ENCODE measurements at places on chromosomes 7 and 10. TPM values are rescaled to one million over a fixed set of nuclear protein-coding genes. Genes with fewer than 3 reads are reported as not detected.

ANKRD2 gene
- 204 TPM for total RNA-seq

GRCh38 chr7:36037121-36037662 lies 115.9 kb upstream of the EEPD1 start:
- no peaks in the 10 kb centered on the region for H3K27me3 ChIP-seq
- H3K36me3 ChIP-seq = no peaks in the 10 kb centered on the region
- peak; percentile 83 for DNase-seq

PTF1A gene
- not detected for total RNA-seq

DNA sequence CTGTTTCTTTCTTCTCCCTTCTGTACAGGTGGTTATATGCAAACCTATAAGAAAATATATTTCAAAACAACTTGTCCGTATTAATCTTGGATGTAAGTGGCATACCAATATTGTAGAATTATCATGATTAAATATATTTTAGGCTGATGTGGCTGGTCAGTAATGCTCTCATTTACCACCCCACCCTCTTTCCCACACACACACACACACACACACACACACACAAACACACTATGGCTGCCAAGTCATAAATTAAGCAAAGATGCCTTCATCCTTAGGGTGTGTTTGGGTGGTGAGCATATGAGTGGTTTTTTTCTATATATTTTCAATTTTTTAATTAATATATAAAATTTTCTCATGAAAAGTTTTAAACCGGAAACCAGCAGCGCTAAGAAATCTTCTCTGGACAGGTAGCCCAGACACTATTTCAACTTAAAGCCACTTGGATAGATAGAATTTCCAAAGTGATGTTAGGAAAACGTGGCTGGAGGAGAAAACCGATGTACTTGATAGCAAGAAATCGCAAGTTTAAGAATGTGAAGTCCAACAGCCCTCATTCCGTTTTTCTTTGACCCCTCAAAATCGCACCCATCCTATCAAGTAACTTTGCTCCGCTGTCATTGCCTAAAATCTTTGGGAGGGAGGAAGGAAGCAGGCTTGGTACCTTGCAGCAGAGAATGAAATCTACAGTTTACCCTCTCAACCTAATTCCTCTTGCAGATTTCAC lies 171.7 kb downstream of the FAM107B start:
- no peaks in the 10 kb centered on the region for H3K27me3 ChIP-seq
- DNase-seq = no peak
- H3K36me3 ChIP-seq = no peaks in the 10 kb centered on the region

DNA sequence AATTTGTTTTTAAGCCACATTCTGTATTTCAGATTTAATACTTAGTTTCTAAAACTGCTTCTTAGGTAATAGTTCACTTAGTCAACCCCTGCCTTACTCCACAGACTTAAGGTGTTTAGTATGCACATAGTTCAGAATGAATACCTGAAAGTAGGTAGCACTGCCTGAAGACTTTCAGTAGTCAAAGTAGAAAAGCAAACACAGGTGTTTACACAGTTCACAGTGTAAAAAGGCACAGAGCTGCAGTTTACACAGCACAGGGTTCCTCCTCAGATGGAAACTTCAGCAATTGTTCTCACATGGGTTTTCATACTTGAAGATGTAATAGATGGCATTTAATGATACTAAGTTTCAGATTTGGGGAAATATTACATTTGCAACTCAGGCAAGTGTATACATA lies 3.1 kb upstream of the PKD1L1 start:
- H3K4me3 ChIP-seq = no peak overlapping the region
- H3K36me3 ChIP-seq = peaks cover 21% of the 10 kb centered on the region
- no peak overlapping the region for H3K27ac ChIP-seq
- H3K27me3 ChIP-seq = no peaks in the 10 kb centered on the region
- no peak for DNase-seq
- no peaks in the 10 kb centered on the region for H3K4me1 ChIP-seq

DNA sequence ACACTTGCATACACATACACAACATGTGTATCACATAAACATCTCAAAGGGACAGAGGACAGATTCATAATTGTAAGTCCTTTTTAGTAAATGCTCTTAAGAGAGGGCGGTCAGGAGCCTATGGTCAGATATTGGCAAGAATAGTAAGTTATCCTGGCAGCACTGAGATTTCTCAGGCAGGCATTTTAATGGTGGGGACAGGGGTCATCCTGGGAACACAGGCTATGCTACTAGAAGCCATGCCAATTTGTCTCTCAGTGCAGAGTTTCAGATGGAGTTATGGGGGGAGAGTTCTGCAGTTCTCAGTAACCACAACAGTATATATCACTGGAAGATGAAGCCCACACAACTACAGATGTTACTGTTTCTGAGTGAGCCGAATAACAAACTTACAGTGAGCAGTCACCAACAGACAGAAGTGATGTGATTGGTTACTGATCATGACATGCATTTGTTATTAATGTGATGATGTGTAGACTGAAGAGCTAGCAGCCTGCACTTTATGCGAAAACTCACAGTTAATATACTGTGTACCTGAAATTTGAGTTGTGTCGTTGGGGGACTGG lies 16.4 kb downstream of the ZNF487 start:
- H3K4me1 ChIP-seq = peaks cover 10% of the 10 kb centered on the region
- DNase-seq = no peak
- H3K4me3 ChIP-seq = no peak overlapping the region
- H3K36me3 ChIP-seq = no peaks in the 10 kb centered on the region
- no peaks in the 10 kb centered on the region for H3K27me3 ChIP-seq
- H3K27ac ChIP-seq = no peak overlapping the region

GRCh38 chr7:157278791-157279724 lies 57.7 kb upstream of the DNAJB6 start:
- peak overlapping the region; percentile 57 for H3K4me3 ChIP-seq
- peak; percentile 67 for DNase-seq
- H3K36me3 ChIP-seq = no peaks in the 10 kb centered on the region
- no peaks in the 10 kb centered on the region for H3K4me1 ChIP-seq
- peak overlapping the region; percentile 29 for H3K27ac ChIP-seq
- no peaks in the 10 kb centered on the region for H3K27me3 ChIP-seq

GATA3 gene
- 0.52 TPM for total RNA-seq

PITX3 gene
- 0.28 TPM for total RNA-seq

GPNMB gene
- total RNA-seq = 137 TPM

ANKRD22 gene
- not detected for total RNA-seq

TSPAN15 gene
- 7.7 TPM for total RNA-seq

EPO gene
- total RNA-seq = not detected

DNA sequence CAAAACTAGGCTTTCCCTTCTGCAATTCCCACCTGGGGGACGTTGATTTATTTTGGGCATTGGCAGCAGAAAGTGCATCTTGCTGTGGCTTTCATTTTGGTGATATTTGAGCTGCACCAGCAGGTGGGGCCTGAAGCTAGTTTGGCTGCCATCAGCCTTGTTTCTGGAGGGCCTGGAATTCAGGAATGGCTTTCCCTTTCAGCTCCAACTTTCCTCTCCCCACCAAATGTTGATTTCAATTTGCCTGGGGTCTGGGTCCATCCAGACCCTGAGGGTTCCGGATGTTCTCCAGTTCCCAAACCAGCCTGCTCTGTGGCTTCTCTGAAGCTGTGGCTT lies 640.4 kb downstream of the TYW1 start:
- H3K27ac ChIP-seq = no peak overlapping the region
- no peaks in the 10 kb centered on the region for H3K36me3 ChIP-seq
- H3K4me1 ChIP-seq = no peaks in the 10 kb centered on the region

GRCh38 chr10:3249307-3249889 lies 76.8 kb upstream of the PITRM1 start:
- no peak overlapping the region for H3K4me3 ChIP-seq
- H3K27ac ChIP-seq = peak overlapping the region; percentile 66
- no peaks in the 10 kb centered on the region for H3K36me3 ChIP-seq
- no peaks in the 10 kb centered on the region for H3K27me3 ChIP-seq
- no peaks in the 10 kb centered on the region for H3K4me1 ChIP-seq
- no peak for DNase-seq

- DNase-seq = no peak
- H3K27ac ChIP-seq = no peak overlapping the region
- H3K27me3 ChIP-seq = no peaks in the 10 kb centered on the region
- no peaks in the 10 kb centered on the region for H3K36me3 ChIP-seq
- no peak overlapping the region for H3K4me3 ChIP-seq
Observed at GRCh38 chr10:106560925-106561640, 603.4 kb downstream of the SORCS1 start.

PMS2 gene
- total RNA-seq = 5.3 TPM

DNA sequence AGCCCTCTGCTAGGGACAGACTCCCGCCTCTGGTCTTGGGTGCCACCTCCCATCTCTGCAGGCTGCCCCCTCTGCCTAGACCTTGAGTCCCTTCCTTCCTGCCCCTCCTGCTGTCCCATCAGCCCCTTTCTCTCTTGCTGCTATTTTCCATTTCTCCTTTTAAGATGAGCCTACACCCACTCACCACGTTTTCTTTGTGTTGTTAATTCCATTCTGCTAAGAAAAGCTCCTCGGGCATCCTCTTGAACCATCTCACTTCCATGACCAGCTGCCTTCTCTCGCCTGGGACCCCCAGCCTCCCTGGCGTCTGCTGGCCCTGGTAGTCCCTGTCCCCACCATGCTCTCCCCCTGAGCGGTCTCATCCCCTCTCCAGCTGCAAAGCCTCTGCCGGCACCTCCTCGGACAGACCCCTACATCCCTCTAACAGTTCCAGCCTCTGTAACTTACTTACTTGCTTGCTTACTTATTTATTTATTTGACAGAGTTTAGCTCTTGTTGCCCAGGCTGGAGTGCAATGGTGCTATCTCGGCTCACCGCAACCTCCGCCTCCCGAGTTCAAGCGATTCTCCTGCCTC lies 95.8 kb upstream of the SH2B2 start:
- no peak for DNase-seq
- no peaks in the 10 kb centered on the region for H3K4me1 ChIP-seq
- no peak overlapping the region for H3K27ac ChIP-seq

NRP1 gene
- total RNA-seq = 54.6 TPM

LIPJ gene
- total RNA-seq = not detected
